ENCODE measurements at places on chromosomes 16 and 17. TPM values are rescaled to one million over a fixed set of nuclear protein-coding genes. Genes with fewer than 3 reads are reported as not detected.

Gene OSBPL7
- total RNA-seq: 9.6 TPM

Gene MEIOB
- total RNA-seq: 1.9 TPM

Gene METTL26
- total RNA-seq: 148 TPM

Gene SPNS2
- total RNA-seq: 7.3 TPM

Gene TBC1D3K
- not detected for total RNA-seq

Gene RNF222
- not detected for total RNA-seq

Gene DRC3
- 2.2 TPM for total RNA-seq
